Suprapubic skin (tissue), 4 donors: ENCODE measurements at places on chromosomes 2 and 18. TPM values are rescaled to one million over a fixed set of nuclear protein-coding genes. Genes with fewer than 3 reads are reported as not detected.

Gene ARHGAP25
- 2.0 TPM for total RNA-seq

- H3K36me3 ChIP-seq, result peaks cover 43% of the 10 kb centered on the region
- no peak for DNase-seq
- H3K4me1 ChIP-seq, result peaks cover 65% of the 10 kb centered on the region
- H3K4me3 ChIP-seq, result peak overlapping the region; percentile 79
- H3K27ac ChIP-seq, result peak overlapping the region; percentile 98
- H3K27me3 ChIP-seq, result no peaks in the 10 kb centered on the region
Measured at GRCh38 chr2:85540133-85540648, 1.2 kb downstream of the MAT2A start.

Gene LAMA3
- 234 TPM for total RNA-seq

DNA sequence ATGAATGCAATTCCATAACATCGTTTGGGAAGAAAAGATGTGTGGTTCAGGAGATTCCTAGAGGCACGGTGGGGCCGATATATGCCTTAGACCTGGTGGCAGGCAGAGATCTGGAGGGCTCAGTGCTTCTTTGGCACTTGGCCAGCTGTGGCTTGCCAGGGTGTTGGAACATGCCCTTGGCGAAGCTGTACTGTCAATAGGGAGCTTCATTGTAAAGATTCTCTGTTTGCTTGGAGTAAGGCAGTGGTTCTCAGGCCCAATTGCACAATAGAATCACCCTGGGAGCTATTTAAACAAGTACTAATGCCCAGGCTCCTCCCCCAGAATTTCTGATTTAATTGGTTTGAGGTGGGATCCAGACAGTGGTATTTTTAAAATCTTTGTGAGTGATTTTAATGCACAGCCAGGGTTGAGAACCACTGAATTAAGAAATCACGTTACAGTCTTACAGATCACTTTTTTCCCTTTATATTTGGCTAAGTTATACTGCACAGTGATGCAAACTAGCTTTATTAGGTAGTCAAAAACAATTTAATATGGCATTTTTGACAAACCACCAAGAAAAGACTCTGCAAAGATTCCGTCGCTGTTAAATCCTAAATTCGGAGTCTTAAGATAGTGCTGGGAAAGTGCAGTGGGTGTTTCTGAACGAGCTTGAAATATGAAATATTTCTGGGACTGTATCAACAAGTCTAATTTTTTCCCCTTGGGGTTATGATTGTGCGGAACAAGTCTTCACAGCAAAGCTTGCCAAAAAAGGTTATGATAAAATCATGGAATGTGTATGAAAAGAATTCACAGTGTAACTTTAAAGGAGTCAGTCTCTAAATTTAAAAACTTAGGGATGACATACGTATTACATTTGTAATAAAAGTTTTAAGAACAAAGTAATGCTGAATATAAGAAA is 78.0 kb downstream of the CRIM1 start:
- H3K4me1 ChIP-seq, result peaks cover 33% of the 10 kb centered on the region
- H3K27ac ChIP-seq, result peak overlapping the region; percentile 69
- no peaks in the 10 kb centered on the region for H3K27me3 ChIP-seq
- H3K4me3 ChIP-seq, result peak overlapping the region; percentile 7
- peak; percentile 66 for DNase-seq

- no peaks in the 10 kb centered on the region for H3K36me3 ChIP-seq
- H3K4me3 ChIP-seq, result no peak overlapping the region
- H3K4me1 ChIP-seq, result no peaks in the 10 kb centered on the region
- H3K27me3 ChIP-seq, result no peaks in the 10 kb centered on the region
Measured at GRCh38 chr2:143730953-143731260, 601.7 kb downstream of the ARHGAP15 start.

Gene NPHP1
- total RNA-seq, result 4.1 TPM

Gene CXCR4
- total RNA-seq, result 5.5 TPM

Gene GPC1
- total RNA-seq, result 164 TPM

- no peaks in the 10 kb centered on the region for H3K36me3 ChIP-seq
- no peaks in the 10 kb centered on the region for H3K4me1 ChIP-seq
- no peak for DNase-seq
- H3K4me3 ChIP-seq, result no peak overlapping the region
Measured at GRCh38 chr18:7366597-7366996, 135.7 kb downstream of the LRRC30 start.

Gene TUBA3E
- not detected for total RNA-seq

Gene HMSD
- total RNA-seq, result not detected

DNA sequence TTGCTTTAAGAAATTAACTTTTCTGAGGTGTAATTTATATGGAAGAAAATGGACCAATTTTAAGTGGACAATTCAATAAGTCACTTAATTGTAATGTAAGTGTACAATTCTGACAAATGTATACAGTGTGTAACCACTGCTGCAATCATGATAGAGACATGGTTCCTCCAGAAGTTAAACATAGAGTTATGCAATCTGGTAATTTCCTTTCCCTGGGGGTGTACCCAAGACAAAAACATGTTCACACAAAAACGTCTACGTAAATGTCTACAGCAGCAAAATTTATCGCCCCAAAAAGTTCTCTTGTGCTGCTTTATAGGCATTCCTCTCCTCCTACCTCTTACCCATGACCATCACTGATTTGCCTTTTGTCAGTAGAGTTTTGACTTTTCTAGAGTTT is 141.5 kb downstream of the AQP4 start:
- H3K36me3 ChIP-seq, result no peaks in the 10 kb centered on the region
- H3K27ac ChIP-seq, result no peak overlapping the region
- DNase-seq, result no peak
- H3K4me1 ChIP-seq, result no peaks in the 10 kb centered on the region
- no peak overlapping the region for H3K4me3 ChIP-seq

GRCh38 chr18:37535968-37536367 is 29.6 kb downstream of the CELF4 start:
- peaks cover 68% of the 10 kb centered on the region for H3K27me3 ChIP-seq
- H3K4me1 ChIP-seq, result peaks cover 10% of the 10 kb centered on the region
- no peak overlapping the region for H3K4me3 ChIP-seq
- no peaks in the 10 kb centered on the region for H3K36me3 ChIP-seq
- no peak overlapping the region for H3K27ac ChIP-seq
- DNase-seq, result no peak

Gene KLHL29
- total RNA-seq, result 19.7 TPM

DNA sequence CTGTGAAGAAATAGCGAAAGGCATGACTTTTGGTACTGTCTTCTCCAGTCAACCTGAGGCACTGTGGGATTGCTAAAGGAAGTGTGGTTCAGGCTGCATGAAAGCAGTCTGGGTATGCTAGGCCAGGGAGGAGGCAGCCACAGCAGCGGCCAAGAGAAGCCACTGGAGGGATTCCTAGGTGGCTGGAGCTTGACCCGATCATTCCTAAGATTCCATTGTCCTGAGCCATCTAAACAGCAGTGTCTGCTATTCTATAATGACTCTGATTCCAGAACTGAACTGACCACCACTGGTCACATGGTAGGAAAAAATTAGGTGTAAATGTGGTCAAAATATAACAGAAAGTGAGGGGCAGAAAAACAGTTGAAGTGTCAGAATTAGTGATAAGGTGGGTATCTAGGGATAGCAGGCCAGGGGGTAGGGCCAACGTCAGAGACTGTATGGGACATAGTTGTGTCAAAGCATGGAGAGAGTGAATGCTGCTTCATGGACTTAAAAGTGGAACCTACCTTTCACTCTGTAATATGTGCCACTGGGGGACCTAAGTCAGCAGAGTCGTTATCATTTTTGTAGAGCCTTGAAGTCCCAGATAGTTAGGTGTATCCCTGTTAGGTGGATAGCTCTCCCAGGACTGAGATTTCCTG is 204.6 kb downstream of the CTNNA2 start:
- no peak overlapping the region for H3K4me3 ChIP-seq
- no peaks in the 10 kb centered on the region for H3K27me3 ChIP-seq
- H3K4me1 ChIP-seq, result no peaks in the 10 kb centered on the region

GRCh38 chr2:33008716-33009115 is 62.0 kb downstream of the LTBP1 start:
- no peaks in the 10 kb centered on the region for H3K4me1 ChIP-seq
- no peaks in the 10 kb centered on the region for H3K27me3 ChIP-seq
- H3K27ac ChIP-seq, result no peak overlapping the region
- no peak overlapping the region for H3K4me3 ChIP-seq
- no peak for DNase-seq

DNA sequence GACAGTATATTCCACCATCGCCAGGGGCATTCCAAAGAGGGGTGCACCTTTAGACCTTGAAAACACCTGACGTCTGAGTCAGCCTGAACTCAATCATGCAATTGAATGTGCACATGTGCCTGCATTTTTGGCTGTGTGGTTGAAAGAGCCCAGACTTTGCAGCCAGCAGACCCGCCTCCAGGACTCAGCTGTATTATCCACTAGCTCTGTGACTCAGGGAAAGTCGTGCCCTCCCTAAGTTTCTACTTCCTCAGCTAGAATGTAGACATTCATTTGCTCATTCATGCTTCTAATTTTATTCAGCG is 94.2 kb downstream of the LRRC30 start:
- H3K4me1 ChIP-seq, result no peaks in the 10 kb centered on the region
- no peak overlapping the region for H3K27ac ChIP-seq
- H3K27me3 ChIP-seq, result no peaks in the 10 kb centered on the region
- H3K36me3 ChIP-seq, result no peaks in the 10 kb centered on the region

- no peak for DNase-seq
- no peaks in the 10 kb centered on the region for H3K4me1 ChIP-seq
- no peaks in the 10 kb centered on the region for H3K27me3 ChIP-seq
- H3K4me3 ChIP-seq, result no peak overlapping the region
Measured at GRCh38 chr2:140696449-140696848, 1434.4 kb downstream of the LRP1B start.

- H3K4me3 ChIP-seq, result no peak overlapping the region
- DNase-seq, result no peak
- H3K27ac ChIP-seq, result no peak overlapping the region
- no peaks in the 10 kb centered on the region for H3K27me3 ChIP-seq
- H3K36me3 ChIP-seq, result peaks cover 82% of the 10 kb centered on the region
- H3K4me1 ChIP-seq, result peaks cover 11% of the 10 kb centered on the region
Measured at GRCh38 chr2:190974629-190975361, 39.2 kb downstream of the STAT1 start.

DNA sequence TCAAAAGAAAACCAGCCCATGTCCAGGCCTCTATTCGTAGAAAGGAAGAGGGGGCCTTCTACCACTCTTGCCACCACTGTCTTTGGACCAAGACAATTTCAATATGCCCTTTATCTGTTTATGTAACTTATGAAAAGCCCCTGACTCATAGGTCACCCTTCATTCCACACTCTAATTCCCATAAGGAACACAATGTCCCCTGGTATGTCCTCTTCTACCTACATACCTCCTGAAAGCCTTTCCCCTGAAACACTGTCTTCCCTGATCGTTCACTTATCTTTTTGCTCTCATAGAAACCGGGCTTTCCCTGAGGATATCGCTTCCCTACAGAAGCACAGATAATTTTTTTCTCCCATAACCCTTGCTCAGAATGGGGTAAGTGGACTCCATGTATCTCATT is 13.3 kb downstream of the EIF2AK3 start:
- H3K27ac ChIP-seq, result no peak overlapping the region
- H3K36me3 ChIP-seq, result peaks cover 5% of the 10 kb centered on the region
- H3K4me3 ChIP-seq, result no peak overlapping the region
- no peak for DNase-seq
- H3K27me3 ChIP-seq, result no peaks in the 10 kb centered on the region

DNA sequence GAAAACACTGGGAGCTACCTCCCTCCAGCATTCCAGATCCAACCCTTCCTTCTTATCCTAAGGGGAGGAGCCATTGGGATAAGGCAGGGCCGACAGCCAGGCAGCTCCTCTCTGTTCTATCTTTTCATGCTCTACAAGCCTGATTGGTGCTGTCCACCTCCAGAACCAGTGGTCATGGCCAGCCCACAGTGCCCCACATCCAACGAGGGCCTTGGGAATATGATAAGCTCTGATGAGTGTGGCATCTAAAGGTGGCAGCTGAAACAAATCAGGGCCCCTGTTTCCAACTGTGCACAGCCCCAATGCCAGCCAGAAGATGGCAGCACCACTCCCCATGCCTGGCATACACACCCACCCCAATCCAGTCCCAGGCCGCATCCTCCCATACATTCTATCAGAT is 329.3 kb downstream of the C1D start:
- no peak for DNase-seq
- H3K27ac ChIP-seq, result no peak overlapping the region
- peaks cover 2% of the 10 kb centered on the region for H3K27me3 ChIP-seq
- H3K4me3 ChIP-seq, result no peak overlapping the region

DNA sequence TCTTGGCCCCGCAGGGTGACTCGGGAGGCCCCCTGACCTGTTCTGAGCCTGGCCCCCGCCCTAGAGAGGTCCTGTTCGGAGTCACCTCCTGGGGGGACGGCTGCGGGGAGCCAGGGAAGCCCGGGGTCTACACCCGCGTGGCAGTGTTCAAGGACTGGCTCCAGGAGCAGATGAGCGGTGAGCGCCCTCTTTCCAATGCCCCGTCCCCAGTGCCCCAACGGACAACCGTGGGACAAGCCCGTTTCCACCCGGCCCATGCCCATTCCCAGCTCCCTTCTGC is 2.6 kb upstream of the CHRND start:
- peaks cover 35% of the 10 kb centered on the region for H3K4me1 ChIP-seq
- H3K4me3 ChIP-seq, result peak overlapping the region; percentile 42
- H3K27me3 ChIP-seq, result peaks cover 84% of the 10 kb centered on the region
- no peak overlapping the region for H3K27ac ChIP-seq
- no peaks in the 10 kb centered on the region for H3K36me3 ChIP-seq

Gene KCNG2
- not detected for total RNA-seq

- peak within 1 kb of the TSS; percentile 70 for H3K4me3 ChIP-seq
- H3K4me1 ChIP-seq, result peaks cover 28% of the 10 kb centered on the region
- DNase-seq, result peak; percentile 87
Measured at GRCh38 chr2:69893684-69894551, at the start of gene SNRNP27. Gene SNRNP27 (plus strand): TSS chr2:69893956. CDS start chr2:69893985, 29 bp downstream.

DNA sequence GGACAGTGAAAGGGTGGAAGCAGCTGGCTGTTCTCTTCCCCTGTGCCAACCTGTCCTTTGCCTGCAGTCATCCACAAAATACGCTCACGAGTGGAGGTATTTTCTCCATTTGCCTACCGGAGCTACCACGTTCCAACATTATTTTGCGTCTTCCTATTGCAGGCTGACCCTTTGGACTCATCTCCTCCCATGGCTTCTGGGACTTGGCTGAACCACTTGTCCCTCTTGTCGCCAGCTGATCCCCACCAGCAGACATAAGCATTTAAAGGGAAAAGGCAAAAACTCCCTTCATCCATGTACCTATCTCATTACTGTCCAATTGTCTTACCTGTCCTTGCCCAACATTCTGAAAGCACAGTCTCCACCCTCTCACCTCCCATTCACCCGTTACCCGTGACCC is 13.0 kb downstream of the C2orf74 start:
- no peak for DNase-seq
- no peak overlapping the region for H3K4me3 ChIP-seq
- no peaks in the 10 kb centered on the region for H3K36me3 ChIP-seq
- no peak overlapping the region for H3K27ac ChIP-seq
- peaks cover 28% of the 10 kb centered on the region for H3K4me1 ChIP-seq

DNA sequence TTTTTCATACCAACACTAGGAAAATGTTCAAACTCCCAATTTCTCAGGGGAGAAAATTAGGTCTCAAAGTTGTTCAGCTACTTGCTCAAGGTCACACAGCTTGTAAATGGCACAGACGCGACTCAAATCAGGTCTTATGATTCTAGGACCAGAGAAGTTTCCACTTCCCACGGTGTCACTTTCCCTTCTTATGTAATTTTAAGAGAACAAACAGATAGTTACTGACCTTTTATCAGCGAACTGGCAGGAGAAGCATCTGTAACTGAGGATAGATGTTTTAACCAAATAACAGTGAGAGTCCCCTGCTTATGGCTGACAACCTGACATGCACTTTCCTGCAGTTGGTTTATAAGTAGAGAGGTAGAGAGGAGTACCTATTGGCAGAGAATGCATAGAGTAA is 2.1 kb upstream of the KCNJ3 start:
- H3K27ac ChIP-seq, result no peak overlapping the region
- no peak overlapping the region for H3K4me3 ChIP-seq
- peaks cover 29% of the 10 kb centered on the region for H3K27me3 ChIP-seq
- DNase-seq, result no peak
- no peaks in the 10 kb centered on the region for H3K36me3 ChIP-seq

- DNase-seq, result peak; percentile 86
- H3K36me3 ChIP-seq, result peaks cover 13% of the 10 kb centered on the region
- H3K27me3 ChIP-seq, result no peaks in the 10 kb centered on the region
- peak overlapping the region; percentile 100 for H3K27ac ChIP-seq
Measured at GRCh38 chr18:3451989-3452749, 2.2 kb downstream of the TGIF1 start.
